ENCODE measurements at places on chromosomes 1 and 21.

DNA sequence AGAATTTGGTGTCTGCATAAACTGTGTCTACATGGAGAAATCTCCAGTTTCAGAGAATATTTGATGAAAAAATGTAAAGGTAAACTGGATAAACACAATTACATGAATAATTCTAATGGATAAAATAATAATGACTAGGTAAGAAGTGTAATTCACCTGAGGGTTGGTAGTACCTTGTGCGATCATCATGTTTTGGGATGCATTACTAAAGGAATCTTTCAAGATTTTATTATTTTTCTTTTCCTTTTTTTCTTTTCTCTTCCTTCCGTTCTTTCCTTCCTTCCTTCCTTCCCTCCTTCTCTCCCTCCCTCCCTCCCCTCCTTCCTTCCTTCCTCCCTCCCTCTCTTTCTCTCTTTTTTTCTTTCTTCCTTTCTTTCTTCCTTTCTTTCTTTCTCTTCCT lies 818.7 kb downstream of the LTN1 start:
- no peak for DNase-seq

GRCh38 chr21:33821503-33822322 lies 93.9 kb downstream of the ATP5PO start:
- no peak for DNase-seq

GRCh38 chr1:232036181-232036933 lies 409.8 kb downstream of the DISC1 start:
- DNase-seq, result no peak

GRCh38 chr1:34928699-34929496 lies 552 bp downstream of the DLGAP3 start:
- DNase-seq, result no peak

DNA sequence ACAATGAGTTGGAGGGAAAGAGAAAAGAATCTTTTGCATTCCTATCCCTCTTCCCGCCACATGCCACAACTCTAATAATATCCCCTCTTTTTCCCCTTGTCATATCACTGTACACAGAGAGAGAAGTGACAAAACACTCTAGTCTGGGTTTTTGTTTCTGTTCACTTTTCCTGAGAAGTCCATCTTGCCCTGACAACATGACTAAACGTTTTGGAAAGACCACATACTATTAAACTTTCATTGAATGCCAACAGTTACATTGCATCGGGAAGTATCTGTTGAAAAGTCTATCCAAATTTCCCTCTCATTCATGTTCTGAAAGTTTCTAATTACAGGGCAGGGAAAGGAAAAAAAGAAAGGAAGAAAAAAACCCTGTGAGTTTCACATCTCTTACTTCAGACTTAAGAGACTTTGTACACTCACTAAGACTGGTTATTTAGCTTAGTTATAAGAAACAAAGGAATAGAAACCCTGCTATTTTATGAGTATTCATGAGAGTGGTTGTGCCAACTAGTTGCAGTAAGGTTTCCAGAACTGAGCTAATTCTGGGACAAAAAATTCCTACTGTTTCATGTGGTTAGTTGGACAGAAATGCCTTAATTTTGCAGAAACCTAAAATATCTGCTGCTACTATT lies 16.9 kb downstream of the PLA2G4A start:
- no peak for DNase-seq

GRCh38 chr1:50271968-50272578 lies 151.2 kb downstream of the DMRTA2 start:
- DNase-seq, result peak; percentile 3
